ENCODE measurements at places on chromosomes 16 and 17.
A peak's percentile ranks its signal among the peaks of the same experiment; 100 is the strongest.

GRCh38 chr16:9123871-9124270 lies 32.4 kb downstream of the HAPSTR1 start:
- no peak for DNase-seq

DNA sequence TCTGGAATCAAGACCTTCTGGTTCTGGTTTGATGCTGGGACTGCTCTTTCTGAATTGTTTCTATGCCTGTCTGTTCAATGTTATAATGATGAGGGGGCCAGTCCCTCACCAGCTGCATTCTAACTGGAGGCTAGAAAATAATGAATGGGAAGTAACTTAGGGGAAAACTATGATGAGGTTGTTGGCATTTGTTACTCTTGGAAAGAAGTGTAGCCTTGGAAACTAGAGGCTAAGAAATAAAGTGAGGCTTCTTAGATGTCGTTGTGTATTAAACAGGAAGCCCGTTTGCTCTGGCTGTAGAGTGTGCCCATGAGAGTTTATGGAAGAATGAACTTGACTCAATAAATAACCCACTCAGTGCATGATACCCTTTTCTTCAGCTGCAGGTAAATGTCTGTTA lies 140.8 kb downstream of the PRKCA start:
- no peak for DNase-seq

DNA sequence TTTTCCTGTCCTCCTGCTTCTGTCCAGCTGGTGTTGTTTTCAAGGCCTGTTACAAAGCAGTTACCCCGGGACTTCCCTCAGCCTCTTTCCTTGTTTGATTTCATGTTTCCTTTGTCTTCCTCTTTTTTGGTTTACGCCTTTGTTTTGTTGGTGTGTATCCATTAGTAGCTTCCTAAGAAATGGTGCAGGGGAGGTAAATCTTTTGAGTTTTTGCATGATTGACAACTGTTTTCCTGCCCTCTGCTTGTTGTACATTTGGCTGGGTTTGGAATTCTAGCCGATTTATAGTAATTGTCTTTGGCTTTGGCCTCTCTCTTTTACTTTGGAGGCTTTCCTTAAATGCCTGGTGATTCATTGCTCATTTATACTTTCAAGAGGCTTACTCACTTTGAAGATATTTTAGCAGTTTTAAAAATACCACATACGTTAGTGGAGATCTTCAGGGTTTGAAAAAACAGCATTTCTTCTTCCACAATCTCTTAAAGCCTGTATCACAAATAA lies 32.8 kb downstream of the DNAH2 start:
- no peak for DNase-seq

DNA sequence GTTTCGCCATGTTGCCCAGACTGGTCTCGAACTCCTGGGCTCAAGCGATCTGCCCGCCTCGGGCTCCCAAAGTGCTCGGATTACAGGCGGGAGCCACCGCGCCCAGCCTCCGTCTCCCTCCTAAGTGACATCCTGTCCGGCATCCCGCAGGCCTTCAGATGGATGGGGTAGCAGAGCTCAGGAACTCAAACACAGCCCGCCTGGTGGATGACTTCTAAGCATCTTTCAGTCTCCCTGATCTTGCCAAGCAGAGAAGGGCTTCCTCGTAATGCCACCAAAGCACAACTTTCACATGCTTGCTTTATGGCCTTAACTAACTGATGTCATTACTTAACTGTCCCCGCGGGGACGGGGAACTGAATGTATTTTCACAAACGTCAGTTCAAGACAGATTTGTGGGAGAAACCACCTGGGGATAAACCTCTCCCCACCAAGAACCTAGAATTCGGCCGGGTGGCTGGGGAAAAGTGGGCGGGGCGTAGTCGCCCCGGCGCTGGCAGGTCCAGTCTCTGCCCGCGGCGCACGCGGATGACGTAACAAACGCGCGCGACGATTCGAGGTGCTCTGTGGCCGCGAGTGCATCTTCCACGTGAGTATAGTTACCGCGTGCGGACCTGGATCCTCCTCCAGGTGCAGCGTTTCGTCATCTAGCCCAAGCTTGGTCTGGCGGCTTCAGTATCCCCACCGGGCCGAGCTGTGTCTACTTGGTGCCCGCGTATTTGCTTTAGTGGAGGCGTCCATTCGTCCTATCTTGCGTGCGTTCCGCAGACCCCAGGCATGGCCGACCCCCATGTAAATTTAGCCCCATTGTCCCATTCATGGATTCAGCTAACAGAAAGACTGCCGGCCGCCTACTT lies at the start of gene PFAS:
Gene PFAS (plus strand): TSS at position 539 of the 857 bp plus-strand sequence. CDS start 4,649 bp downstream, outside the sequence.
- peak; percentile 98 for DNase-seq

DNA sequence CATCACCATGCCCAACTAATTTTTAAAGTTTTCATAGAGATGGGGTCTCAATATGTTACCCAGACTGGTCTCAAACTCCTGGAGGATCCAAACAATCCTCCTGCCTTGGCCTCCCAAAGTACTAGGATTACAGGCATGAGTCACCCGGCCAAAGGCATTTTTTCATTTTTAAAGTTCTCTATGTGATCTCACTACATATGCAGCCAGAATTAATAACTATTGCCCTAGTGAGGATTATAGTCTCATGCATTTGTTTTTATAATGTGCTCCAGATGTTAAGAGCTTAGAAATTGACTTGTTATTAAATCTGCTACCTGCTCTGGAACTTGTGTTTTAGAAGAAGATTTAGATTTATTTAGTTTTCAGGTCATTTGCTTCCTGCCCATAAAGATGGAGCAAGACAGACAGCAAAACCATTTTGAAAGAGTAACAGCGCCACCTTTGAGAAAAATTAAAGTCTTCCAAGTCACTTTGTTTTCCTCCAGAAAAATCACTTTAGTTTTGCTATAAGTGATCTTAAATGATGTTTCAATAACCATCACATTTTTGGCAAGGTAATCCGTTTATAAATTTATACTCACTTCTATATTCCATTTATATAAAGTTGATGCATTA lies 79.5 kb downstream of the CA4 start:
- no peak for DNase-seq

- no peak for DNase-seq
Measured at GRCh38 chr16:55380485-55380884, 56.5 kb downstream of the IRX6 start.

DNA sequence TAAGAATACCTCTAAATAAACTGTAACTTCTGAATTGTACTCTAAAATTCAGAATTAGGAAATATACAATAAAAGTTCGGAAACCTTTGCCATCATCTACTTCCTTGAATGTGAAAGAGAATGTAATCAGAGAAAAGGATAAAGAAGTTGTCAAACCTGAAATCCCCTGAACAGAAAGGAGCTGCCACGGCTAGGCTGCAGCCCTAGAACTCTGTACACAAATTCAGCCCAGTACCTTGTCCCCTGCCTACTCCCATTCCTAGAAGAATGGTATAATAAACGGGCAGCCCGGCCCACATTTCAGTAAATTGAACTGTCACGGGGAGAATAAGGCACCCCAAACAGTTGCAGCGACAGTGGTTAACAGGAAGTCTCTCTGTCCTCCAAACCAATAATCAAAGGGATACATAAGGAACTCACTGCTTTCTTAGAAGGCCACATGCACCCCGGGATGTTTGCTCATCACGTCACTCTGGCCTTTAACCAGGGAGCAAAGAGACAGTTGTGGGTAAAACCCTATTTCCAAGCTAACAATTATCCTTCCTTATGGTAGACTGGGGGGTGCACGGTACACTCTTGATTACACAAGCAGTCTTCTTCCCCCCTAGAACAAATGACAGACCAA lies 24.3 kb upstream of the RFFL start:
- DNase-seq: no peak
